ENCODE measurements at places on chromosomes 11 and 22. TPM values are rescaled to one million over a fixed set of nuclear protein-coding genes. Genes with fewer than 3 reads are reported as not detected.

The ROM1 gene
- 4.4 TPM for total RNA-seq

The CATSPERZ gene
- total RNA-seq, result 2.7 TPM

The PTPN5 gene
- total RNA-seq, result not detected

The CRYAB gene
- 7.5 TPM for total RNA-seq

The GRAMD1B gene
- 38.4 TPM for total RNA-seq

The PGA4 gene
- total RNA-seq, result not detected

The SLC22A9 gene
- total RNA-seq, result not detected

The OR52H1 gene
- total RNA-seq, result not detected

The MFNG gene
- total RNA-seq, result 2.7 TPM

The LRRC4C gene
- not detected for total RNA-seq

The OR52A1 gene
- not detected for total RNA-seq

The AHNAK gene
- 167 TPM for total RNA-seq

The C11orf65 gene
- 0.38 TPM for total RNA-seq

The OR8G1 gene
- not detected for total RNA-seq

The NXPE2 gene
- not detected for total RNA-seq

The SDF2L1 gene
- 55.9 TPM for total RNA-seq

The APOL4 gene
- total RNA-seq, result not detected

The PHOX2A gene
- total RNA-seq, result not detected

The DERL3 gene
- total RNA-seq, result 0.43 TPM

The MEI1 gene
- not detected for total RNA-seq

The BCO2 gene
- total RNA-seq, result 0.93 TPM

The KRTAP5-1 gene
- not detected for total RNA-seq

The MUC2 gene
- total RNA-seq, result 0.17 TPM

The CARD18 gene
- total RNA-seq, result not detected

The SLC37A2 gene
- total RNA-seq, result 0.10 TPM

The KIRREL3 gene
- total RNA-seq, result 10.4 TPM

The ZW10 gene
- 14.6 TPM for total RNA-seq

The SLC1A2 gene
- total RNA-seq, result 0.02 TPM

The PATE3 gene
- total RNA-seq, result not detected

The HBG1 gene
- not detected for total RNA-seq

The MMP27 gene
- not detected for total RNA-seq

The NOX4 gene
- not detected for total RNA-seq

The MAPK1 gene
- total RNA-seq, result 70.0 TPM

All from A549 treated with DMSO at 1 μM for 4 hours (cell line).